ENCODE measurements at places on chromosomes 3 and 15.

DNA sequence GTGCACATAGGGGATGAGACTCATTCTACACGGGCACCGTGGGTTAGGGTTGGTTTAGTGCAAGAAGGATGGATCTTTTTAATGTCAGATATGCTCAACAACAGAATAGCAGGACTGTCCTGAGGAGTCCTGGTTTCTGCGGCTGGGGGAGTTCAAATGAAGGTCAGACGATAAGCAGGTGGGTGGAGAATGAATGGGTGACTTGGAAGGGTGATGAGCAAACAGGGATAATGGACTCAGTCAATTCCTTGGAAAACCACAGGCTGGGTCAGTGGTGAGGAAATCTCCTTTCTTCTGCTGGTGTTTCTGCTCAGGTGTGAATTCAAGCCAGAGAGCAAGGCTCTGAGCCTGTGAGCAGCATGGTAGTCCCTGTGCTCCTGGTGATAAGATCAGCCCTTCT, 59.9 kb downstream of the MESD start:
- no peak for DNase-seq

GRCh38 chr3:161187046-161187445, 34.1 kb upstream of the NMD3 start:
- no peak for DNase-seq

- no peak for DNase-seq
Measured at GRCh38 chr3:180316321-180316720, 279.6 kb upstream of the PEX5L start.

- DNase-seq: no peak
Measured at GRCh38 chr15:94122516-94122915, 108.8 kb upstream of the MCTP2 start.

DNA sequence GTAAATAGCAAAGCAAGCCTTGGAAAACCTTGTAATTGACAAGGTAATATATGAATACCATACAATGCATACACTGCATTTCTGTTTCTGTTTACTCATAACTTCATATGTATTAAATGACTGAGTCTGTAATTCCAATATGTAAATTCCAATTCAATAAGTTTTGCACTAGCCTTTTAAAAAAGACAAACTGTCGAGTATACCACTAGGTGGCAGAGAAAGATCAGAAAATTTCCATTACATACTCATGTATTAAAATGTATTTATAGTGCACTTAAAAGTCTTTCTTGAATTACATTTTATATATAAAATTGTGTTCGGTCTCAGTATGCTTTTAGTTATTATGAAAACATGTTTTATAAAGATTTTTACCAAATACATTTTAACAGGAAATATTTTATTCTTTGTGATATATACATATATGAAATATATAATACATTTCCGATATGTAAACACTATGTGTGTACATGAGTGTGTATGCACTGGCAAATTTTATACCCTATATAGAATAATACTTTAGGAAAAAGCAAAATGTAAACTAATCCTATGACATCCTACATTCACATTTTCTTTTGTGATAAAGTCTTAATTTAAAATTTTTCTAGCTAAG, 216.8 kb downstream of the VGLL3 start:
- DNase-seq: peak; percentile 18

DNA sequence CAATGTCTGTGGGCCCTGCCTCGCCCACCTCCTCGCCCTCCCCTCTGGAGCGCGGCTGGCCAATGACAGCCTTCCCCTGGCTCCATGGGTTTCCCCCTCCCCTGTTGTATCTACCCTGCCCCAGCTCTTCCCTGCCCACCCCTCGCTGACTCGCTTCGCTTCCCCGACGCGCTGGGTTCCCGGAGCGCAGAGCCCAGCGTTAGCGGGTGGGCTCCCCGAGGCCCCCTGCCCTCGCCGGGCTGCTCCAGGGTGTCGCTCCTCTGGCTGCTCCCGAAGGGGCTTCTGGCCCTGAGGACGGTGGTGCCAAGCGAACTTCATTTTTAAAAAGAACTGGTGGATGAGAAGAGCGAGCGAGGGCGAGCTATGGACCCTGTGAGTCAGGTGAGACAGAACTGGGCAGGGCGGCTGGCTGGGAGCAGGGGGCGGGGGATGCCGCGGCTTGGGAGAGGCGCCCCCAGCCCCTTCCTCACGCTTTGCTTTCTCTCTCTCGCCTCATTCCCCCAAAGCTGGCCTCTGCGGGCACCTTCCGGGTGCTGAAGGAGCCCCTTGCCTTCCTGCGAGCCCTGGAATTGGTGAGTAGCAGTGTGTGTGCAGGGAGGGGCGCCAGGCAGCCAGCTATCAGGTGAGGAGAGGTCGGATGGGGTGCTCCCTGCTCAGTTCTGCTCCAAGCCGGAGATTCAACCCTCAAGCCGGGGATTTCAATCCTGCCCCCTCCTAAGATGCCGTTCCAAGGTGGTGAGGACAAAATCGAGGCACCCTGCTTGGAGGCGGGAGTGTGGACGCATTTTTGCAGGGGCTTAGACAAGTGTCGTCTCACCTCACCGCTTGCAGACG, at the start of gene SYNPR:
SYNPR (plus strand) TSS at position 138 of the 834 bp plus-strand sequence.
- DNase-seq: no peak

DNA sequence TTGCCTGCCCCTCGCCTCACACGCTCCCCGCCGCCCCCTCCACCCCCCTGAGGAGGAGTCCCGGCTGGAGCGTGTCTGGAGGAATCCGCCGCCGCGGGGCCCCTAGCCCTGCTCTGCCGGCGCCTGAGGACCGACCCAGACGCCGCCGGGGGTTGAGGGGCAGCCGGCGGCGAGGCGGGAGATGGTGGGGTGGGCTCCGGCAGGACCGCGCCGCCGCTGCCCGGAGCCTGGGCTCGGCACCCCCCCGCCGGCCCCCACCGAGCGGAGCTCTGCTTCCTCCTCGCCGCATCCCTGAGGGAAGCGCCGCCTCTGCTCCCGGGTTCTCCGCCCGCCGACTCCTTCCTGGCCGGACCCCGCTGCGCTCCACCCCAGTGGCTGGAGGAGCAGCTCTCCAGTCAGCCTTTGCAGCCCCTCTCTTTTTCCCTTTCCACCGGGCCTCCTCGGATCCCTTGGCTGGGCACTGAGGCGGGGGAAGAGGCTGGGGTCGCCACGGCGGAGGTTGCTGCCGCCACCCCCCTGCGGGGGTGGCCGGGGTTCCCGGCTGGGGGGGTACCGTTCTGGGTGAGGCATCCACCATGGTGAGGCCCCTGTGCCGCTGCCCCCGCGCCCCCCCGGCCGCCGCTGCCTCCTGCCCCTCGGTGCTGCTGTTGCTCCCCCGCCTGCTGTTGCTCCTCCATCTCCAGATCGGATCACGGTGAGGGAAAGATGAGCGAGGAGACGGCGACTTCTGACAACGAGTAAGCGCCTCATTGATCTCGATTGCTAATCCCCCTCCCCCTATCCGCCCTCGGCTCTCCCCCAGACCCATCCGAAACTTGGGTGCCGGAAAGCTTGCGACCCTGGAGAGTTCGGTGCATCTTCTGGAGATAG, at the start of gene SPRED1:
SPRED1 (plus strand) TSS at position 356 of the 870 bp plus-strand sequence; CDS start at position 706, 350 bp downstream.
- DNase-seq: peak; percentile 13

GRCh38 chr3:61015408-61015807, 235.8 kb downstream of the FHIT start:
- DNase-seq: no peak

DNA sequence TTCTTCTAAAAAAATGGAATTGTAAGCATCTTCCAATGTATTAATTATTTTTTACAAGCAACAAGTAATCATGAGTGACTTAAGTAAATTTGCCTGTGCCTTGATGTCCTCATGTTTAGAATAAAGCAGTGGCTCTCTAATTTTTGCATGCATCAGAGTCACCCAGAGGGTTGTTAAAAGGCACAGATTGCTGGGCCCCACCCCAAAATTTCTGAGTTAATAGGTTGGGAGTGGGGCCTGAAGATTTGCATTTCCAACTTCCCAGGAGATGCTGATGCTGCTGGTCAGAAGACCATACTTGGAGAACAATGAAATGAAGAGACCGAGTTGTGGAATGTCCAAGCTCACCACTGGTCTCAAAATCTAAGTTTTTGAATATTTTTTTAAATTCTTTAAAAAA, 70.2 kb downstream of the ARHGAP31 start:
- DNase-seq: no peak

- DNase-seq: no peak
Measured at GRCh38 chr3:128801779-128802380, 75.9 kb downstream of the RAB7A start.

GRCh38 chr15:60076582-60077276, 72.6 kb downstream of the FOXB1 start:
- DNase-seq: peak; percentile 46

DNA sequence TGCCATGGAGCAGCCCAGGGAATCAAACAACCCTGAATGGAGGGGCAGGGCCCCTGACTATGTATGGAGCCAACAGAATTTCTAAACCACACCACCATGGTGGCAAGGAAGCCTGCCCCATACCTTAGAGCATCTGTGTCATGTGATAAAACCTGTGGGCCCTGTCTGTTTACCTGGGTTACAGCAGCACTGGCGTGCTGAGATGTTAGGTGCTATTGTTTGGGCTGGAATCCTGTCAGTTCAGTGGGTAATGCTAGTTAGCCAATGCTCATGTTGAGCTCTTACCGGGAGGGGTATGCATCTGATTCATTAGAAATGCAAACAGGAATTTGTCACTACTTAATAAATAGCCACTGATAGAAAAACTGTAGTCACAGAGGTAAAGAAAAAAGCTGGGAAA, 63.5 kb upstream of the ETV5 start:
- no peak for DNase-seq

DNA sequence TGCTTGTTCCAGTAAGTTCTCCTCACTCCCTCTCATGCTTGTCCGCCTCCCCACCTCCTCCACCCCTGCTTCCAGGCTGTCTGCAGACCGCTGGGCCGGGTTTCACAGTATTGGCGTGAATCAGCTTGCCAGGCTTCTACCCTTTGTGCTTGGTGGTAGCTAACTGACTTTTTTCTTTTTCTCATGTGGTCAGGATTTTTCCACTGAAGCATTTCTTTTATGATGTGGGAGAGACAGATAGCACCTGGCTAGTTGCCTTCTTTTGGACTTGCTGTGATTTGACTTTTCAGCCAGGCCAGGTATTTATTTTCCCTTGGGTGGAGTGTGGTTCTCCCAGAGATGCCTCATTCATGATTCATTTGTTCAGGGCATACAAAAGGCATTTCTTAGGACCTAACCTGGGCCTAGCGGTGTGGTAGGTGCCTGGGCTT, 60.6 kb downstream of the ST6GAL1 start:
- DNase-seq: no peak

- DNase-seq: no peak
Measured at GRCh38 chr15:78927077-78927790, 17.6 kb downstream of the CTSH start.

DNA sequence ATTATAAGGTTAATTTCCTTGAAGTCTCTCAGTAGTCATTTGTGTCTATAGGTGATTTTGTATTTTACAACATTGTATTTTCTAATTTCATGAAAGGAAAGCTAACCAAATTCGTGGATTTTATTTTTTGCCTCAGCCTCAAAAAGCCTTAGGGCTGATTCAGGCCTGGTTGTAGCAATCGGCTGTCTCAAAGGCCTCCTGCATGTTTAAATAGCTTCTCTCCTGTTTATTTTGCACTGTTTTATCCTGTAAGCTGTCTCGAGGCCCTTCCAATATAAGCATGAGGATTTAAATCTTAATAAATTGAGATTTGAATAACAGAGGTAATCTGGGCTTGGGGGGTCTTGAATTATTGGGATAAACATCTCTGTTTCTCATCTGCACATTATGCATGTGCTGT, 51.7 kb upstream of the ICE2 start:
- no peak for DNase-seq

DNA sequence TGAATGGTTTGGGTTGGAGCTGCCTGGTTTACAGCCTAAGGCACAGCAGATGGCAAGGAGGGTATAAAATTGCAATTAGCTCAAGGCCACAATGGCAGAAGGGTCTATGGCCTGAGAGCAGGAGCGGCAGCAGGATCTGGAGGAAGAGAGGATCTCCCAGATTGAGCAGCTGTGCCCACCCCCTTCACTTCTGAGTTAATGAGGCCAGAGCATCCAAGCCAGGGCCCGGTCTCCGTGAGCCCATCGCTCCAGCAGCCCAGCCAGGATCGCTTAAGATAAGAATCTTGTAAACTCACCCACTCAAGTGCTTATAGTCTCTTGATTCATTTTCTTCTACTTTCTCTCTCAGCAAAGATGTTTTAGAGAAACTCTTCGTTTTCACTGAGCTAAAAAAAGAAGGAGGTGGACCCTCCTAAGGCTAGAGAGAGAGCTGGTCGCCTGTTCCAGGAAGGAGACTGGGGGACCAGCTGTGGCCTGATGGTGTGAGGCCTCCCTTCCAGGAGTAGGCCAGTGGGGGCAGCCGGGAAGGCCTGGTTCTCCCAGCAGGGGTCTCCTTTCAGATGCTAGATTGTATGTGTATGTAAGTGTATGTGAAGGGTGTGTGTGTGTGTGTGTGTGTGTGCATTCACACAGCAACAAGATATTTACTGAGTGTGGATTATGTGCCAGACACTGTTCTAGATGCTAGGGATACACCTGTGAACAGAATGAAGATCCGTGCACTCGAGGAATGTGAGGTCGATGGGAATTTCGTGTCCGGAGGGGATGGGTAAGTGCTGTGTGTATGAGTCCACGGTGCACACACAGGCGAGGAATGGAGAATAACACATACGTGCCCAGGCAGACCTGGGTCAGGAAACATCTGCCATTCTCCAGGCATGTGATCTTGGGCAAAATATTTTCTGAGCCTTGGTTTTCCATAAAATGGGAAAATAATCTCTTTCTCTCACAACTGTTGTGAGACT, 18.6 kb downstream of the MAGEF1 start:
- DNase-seq: no peak

DNA sequence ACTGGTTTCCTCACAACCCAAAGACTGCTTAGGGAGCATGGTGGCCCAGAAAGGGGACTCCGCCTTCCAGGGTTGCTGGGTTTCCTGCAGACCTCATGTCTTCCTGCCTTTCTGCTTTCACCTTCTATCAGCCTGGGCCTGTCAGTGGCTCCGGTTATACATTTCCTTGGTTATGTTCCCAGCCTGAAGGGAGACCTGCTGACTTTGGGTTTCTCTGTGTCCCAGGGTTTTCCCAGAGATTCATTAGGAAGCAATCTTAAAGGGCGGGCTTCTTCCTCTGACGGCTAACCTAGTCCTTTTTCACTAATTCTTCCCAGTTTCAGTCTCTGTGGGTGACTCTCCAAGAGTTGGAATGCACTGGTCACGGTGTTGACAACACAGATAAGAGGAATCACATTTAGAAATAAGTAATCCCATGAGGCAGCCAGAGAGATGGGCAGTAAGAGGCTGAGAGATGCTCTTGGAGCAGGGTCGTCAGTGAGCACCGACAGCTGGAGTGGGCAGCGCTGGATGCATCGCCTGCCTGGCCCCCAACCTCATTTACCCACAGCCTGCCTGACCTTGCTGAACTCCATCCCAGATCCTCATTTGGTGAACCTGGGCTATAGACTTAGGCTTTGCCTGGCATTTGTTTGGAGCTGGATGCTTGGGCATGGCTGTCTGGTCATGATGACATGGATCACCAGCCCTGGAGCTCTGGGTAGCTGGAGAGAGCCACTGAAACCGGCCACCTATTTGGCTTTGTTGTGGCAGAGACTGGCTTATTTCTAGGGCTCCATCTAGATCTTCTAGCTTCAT, 10.0 kb upstream of the EHD4 start:
- DNase-seq: no peak

- DNase-seq: no peak
Measured at GRCh38 chr3:5846261-5846660, 658.8 kb downstream of the EDEM1 start.

Data from activated CD4-positive, alpha-beta T cell treated with anti-CD3 and anti-CD28 coated beads, Interleukin-2, Interleukin-6, amounts not matched to agents 100 ng/mL and 50 ng/mL, durations not matched to agents 16 hours and 8 hours (primary cell).